GM03348 (cell line): ENCODE measurements at places on chromosomes 12 and 14.

- DNase-seq: no peak
These were observed 27.7 kb upstream of the FZD10 start for GRCh38 chr12:130134563-130134915.

- no peak for DNase-seq
These were observed 62.5 kb upstream of the SOX5 start for GRCh38 chr12:24011927-24012507.

DNA sequence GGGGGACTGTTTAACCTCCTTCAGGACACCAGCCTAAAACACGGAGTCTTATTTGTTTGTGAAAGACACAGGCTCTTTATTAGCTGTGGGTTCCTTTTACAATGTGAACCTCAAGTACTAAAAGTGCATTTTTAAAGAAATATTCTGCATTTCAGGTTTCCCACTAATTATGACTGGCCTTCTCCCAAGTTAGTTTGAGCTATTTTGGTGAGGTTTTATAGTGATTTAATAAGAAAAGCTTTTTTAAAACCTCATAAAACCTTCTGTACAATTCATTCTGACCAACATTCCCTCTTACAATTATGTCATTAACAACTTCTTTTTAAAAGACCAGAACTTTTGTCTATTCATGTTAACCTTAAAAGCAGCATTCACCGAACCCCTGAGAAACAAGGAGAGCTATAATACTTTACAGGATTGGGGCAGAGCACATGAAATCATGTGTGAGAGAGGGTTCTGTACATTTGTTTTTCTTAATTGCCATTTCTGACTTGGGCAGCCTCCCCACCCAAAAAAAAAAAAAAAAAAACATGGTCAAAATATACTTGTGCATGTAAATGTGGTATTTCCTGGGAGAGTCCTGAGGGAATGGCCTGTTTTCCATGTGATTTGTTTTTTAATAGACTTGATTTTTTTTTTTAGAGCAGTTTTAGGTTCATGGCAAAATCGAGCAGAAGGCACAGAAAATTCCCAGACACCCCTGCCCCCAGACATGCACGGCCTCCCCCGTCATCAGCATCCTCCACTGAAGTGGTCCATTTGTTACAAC is 169.5 kb downstream of the CHST11 start:
- no peak for DNase-seq

GRCh38 chr14:59342516-59343484 is 122.4 kb downstream of the GPR135 start:
- no peak for DNase-seq
